ENCODE measurements at places on chromosomes 6 and 20. TPM values are rescaled to one million over a fixed set of nuclear protein-coding genes. Genes with fewer than 3 reads are reported as not detected.

Gene XRN2
- total RNA-seq, result 123 TPM

Gene SNAP91
- not detected for total RNA-seq

Gene RBPJL
- total RNA-seq, result not detected

Gene WFDC12
- total RNA-seq, result not detected

Gene BPIFB2
- not detected for total RNA-seq

Gene ATRN
- 21.6 TPM for total RNA-seq

Gene RAET1E
- not detected for total RNA-seq

Gene VSX1
- not detected for total RNA-seq

Gene VGLL2
- total RNA-seq, result not detected

DNA sequence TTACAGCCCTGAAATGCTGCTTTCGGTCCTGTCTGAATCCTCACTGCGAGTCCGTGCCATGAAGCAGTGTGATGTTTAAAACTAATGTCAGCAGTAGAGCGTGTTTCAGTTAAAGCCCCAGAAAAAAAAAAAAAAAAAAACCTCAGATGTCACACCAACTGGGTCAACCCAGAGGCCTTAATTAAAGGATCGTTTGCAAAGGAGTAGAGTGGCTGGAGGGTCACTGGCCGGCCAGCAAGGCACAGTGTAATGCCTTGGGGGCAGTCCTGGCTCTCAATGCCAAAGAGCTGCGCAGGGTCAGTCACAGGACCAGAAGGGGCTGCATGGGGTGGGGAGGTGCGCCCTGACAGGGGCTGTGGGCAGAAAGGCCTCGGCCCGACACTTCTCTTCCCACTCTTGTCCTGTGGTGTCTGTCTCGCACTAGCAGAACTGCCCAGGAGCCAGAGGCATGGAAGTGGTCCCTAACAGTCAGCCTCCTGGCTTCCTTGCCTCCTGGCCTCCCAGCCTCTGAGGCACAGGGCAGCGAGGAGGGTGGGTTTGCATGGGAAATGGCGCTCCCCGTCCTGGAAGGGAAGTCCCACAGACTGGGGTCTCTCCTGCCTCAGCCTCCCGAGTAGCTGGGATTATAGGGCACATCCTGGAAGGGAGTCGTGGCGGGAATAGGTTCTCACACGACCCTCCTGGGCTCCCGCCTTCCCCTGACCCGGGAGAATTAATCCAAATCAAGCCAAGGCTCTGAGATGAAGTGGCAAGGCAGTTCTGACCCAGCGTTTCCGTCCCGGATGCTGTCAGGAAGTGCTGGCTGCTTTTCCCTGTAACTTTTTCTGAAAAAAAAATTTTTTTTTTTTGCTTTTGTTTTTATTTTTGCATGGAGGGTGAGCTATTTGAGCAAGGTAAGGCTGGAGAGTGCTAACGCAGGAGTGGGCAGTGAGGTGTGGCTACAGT lies 53.7 kb upstream of the MPC1 start:
- no peak for DNase-seq

DNA sequence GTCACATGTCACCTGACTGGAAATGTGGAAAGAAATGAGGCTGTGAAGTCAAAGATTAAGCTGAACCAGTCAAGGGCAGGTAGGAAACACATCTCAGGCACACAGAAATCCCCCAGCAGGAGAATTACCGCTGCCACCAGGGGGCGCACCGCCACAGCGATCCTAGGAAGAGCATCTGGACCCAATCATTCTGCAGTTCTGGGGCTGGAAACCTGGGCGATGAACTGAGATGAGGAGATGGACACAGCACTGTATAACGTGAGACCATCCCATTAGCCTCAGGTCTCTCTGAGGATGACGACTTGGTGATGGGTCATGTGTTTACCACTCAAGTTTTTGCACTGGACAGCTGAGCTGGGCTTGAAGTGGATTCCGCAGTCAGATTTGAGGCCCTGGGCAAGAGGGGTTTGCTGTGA lies 6.5 kb upstream of the SLC24A3 start:
- peak; percentile 16 for DNase-seq

GRCh38 chr20:33915726-33916331 lies 77.9 kb upstream of the RALY start:
- DNase-seq, result peak; percentile 3

DNA sequence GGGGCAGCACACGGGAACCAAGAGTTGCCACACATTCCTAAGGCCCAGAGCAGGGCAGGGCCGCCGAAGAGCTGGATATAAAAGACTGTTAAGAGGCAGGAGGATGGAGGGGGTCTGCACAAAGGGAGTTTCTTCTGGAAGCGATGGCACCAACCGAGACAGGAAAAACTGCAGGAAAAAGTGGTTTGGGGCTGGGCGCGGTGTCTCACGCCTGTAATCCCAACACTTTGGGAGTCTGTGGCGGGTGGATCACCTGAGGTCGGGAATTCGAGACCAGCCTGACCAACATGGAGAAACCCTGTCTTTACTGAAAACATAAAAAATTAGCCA lies 41.8 kb downstream of the SSR1 start:
- no peak for DNase-seq

GRCh38 chr6:134754013-134754690 lies 195.7 kb downstream of the ALDH8A1 start:
- DNase-seq, result no peak

GRCh38 chr6:81735756-81736380 lies 16.6 kb downstream of the TENT5A start:
- DNase-seq, result no peak

DNA sequence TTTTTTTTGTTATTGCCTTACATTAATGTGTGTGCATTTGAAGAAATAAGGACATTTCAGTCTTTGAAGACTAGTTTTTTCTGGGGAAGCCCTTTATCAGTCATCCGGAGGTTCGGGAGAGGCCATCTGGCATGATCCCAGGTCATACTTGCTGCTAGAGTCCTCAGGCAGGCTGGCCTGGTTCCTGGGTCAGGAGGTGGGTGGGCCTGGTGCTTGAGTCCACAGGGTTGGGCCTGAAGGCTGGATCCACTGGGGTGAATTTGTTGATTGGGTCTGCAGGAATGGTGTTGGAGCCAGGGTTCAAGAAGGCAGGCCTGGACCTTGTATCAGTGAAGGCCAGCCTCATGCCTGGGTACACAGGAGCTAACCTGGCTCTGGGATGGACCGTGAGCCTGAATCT lies 15.8 kb upstream of the WFDC9 start:
- DNase-seq, result no peak

DNA sequence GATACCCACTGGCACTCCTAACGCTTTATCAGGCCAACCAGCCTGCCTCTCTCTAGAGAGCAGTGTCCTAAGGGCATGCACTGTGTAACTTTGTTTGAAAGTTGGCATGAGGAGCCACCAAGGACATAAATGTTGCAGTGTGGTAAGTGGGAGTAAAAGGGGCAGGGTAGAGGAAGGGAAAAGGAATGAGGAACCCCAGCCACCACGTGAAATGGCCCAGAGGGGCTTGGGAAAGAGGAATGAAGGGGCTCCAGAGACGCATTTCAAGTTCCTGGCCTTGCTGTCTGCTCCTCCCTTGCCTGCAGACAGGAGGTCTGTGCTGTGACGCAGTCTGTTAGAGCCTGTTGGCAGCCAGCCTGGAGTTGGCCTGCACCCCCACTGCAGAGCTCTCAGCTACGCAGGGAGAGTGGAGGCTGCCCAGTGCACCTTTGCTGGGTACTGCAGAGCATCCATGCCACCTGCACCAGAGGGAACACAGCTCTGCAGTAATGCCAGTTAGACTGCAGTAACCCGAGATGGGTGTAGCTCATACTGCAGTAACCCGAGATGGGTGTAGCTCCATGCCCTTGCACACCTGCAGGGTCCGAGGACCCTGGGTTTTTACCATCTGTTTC lies 86.8 kb upstream of the SNAP25 start:
- peak; percentile 98 for DNase-seq

DNA sequence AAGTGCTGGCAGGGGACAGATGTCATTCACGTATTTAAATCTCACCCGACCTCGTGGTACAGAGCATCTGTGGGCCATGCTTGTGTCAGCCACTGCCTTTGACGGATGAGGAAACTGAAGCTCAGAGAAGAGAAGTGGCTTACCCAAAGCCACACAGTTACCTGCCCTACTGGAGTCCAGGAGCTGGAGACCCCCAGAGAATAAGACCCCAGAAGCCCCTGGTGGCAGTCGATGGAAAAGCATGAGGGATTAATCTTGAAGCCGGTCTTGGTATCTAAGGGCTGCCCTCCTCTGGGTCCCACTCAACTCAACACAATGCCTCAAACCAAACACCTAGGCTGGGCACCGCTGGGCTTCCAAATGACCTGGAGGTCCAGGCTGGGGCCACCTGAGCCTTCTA lies 83.1 kb downstream of the GRM4 start:
- no peak for DNase-seq

- no peak for DNase-seq
These were observed 4.9 kb upstream of the PACSIN1 start for GRCh38 chr6:34460796-34461507.

- DNase-seq, result no peak
These were observed 126.9 kb downstream of the OR2B2 start for GRCh38 chr6:27785294-27785693.

- no peak for DNase-seq
These were observed 156.2 kb downstream of the BCAS1 start for GRCh38 chr20:53914091-53914780.

- no peak for DNase-seq
These were observed 1.3 kb upstream of the RAMACL start for GRCh38 chr6:166587631-166588413.

GRCh38 chr6:11994875-11995461 lies 17.1 kb upstream of the HIVEP1 start:
- no peak for DNase-seq

DNA sequence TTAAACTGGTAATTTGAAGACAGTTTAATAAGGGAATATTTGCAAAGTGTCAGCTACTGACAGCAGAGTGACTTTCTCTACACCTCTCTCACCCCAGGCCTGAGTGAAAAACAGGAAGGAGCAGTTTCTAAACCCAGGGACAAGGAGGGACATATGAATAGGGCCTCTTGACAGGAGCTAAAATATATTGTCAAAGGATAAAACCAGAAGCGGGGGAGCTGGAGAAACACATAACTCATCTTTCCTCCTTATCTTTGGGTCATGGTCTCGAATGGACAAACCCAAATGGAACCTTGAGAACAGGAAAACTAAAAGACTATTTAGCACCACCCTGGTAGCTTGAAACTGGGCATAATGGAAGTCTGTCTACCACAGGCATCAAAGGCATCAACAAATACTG lies 197.5 kb upstream of the FOXA2 start:
- no peak for DNase-seq

GRCh38 chr6:51398793-51399192 lies 580.1 kb downstream of the TFAP2B start:
- no peak for DNase-seq

DNA sequence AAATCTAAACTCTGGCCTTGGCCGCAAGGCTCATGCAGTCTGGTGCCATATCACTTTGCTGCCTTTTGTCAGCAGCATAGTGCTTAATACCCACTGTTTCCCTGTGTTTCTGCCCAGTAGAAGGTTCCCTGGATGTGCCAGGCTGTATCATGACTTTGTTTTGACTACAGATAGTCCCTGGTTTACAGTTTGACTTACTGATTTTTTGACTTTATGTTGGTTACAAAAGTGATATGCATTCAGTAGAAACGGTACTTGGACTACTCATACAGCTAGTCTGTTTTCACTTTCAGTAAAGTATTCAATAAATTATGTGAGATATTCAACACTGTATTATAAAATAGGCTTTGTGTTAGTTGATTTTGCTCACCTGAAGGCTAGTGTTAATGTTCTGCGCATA lies 19.0 kb downstream of the RALY start:
- no peak for DNase-seq

DNA sequence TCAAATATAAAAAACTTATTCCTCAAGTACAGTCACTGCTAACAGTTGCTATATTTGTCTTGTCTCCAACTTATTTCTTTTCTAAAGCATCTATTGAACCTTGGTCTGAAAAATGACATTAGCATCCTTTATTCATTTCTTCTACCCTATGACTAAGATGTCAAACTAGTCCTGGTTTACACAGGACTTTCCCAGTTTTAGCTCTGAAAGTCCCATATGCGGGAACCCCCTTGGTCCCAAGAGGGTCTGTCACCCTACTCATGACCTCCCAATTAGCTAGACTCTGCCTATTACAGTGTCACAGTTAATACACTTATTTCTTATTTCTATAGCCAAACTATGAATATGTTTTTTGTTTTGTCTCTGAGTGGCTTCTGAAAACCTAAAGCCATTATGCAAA lies 37.1 kb downstream of the PLEKHG1 start:
- DNase-seq, result no peak

GRCh38 chr6:108210556-108210955 lies 44.7 kb downstream of the NR2E1 start:
- no peak for DNase-seq

DNA sequence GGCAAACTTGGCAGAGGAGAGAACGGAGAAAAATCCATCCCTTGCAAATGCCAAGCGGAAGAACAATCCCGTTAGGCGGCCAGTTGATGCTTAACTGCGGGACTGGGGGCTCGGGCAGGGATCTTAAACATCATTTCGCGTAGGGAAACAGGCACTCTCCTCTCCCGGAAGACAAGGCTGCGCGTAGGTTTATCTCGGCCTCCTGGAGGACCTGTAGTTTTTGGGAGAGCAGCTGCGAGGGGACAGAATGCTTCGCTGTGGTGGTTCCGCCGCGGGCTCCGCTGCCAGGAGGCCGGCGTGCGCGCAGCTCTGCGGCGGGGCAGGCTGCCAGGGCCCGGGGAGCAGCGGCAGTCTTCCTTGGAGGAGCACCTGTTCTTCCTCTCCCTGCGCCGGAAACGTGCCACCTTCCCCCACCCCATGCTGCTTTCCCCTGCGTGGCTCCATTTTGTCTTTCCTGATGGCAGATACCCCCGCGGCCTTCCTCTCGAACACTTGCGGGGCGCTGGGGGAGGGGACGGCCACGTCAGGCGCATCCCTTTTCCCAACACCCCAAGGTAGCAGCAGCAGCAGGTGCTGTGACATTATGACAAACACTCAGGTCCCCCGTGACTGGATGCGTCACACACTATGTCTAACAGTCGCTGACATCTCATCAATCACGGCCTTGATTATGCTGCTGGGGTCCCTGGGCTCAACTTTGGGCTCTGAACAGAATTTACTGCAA lies 230.7 kb upstream of the BTBD3 start:
- DNase-seq, result peak; percentile 92

DNA sequence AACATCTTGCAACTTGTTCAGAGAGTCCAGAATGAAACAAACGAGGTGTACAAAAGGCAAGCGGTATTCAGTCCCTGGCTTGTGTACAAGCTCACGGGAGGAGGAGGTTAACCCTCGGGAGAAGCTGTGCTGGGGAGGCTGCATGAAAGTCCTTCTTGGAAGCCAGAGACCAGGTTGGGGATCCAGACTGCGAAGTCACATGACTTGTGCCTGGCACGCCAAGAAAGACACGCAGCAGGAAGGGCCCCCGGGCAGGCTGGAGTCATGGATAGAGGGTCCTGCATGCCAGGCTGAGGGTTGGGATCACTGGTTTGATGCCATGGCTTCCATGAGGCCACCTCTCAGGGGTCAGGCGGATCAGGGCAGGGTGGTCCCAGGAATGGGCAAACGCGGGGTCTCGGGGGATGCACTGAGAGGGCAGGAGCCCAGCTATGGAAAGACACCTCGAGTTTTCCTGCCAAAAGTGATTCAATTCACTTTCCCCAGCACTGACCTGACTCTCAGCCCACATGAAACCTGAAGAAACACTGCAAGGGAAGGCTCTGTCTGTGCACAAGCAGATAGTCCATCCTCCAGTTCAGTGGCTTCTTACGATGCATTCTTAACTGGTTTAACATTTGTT lies 79.4 kb downstream of the DLL1 start:
- DNase-seq, result no peak

GRCh38 chr20:59938696-59939051 lies 1.4 kb downstream of the PPP1R3D start:
- DNase-seq, result peak; percentile 52
